Fibroblast of skin of scalp (primary cell): ENCODE measurements at places on chromosomes 4 and X.
A peak's percentile ranks its signal among the peaks of the same experiment; 100 is the strongest.

DNA sequence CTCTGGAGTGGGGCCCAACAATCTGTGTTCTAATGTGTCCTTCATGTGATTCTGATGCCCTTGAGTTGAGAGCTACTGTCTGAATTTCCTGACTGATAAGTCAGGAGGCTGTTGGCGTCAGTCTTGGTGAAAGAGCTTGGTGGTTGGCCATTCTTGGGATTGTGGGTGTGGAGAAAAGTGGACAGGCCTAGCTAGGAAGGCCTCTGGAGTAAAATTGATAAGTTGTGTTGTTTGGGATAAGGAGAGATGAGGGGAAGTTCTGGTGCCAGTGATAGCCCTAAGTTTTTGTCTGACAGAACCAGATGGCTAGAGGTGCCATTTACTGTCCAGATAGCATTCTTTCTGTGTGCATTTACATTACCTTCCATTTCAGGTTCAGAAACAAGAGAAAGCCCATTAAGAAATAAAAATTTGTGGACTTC lies 11.7 kb downstream of the NSD2 start:
- no peak for DNase-seq

DNA sequence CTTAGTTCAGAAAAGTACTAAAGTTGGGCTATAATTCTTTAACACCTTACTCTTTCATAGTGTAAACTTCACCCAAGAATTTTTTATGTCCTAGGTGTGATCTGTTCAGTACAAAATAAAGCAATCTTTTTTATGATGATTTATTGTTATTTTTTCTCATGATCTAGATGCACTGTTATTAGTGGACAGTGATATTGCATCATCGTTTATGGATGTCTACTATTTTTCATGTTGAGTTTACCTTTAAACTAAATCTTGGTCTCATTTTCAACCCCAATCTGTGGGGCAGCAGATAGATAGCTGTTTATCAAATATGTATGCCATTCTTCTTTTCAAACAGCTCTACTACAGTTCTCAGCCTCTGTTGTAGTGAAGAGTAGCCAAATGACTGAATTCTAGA lies 215.4 kb downstream of the UGT8 start:
- DNase-seq = no peak

DNA sequence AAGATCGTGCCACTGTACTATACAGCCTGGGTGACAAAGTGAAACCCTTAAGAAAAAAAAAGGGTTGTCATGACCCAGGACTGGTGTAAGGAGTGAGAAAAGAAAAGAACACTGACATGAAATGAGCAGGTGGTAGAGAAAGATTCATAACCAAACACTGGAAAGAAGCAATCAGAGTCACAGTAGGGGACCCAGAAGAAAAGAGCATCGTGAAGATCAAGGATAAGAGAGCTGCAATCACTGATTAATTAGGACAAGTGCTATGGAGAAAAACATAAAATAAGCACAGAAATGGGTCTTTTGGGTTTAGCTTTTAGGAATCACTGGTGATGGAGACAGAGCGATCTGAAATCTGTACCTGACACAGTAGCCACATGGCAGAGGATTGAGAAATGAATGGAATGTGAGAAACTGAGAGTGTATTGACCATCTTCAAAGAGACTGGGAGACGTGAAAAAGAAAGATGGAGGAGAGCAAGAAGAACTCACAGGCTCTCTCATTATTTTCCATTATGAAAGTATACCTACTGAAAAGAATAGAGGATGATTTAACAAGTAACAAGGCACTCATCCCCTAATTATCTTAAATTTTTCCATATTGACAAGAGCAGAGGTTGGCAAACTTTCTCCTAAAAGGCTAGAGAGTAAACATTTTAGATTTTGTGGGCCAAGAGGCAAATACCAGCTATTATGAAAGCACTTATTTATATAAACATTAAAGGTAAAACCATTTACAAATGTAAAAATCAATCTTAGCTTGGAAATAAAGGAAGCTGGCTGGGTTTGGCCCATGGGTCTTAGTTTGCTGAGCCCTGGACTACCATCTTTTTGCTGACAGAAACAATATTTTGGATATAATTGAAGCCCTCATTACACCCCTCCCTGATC lies 7.3 kb downstream of the TMEM154 start:
- DNase-seq = no peak

DNA sequence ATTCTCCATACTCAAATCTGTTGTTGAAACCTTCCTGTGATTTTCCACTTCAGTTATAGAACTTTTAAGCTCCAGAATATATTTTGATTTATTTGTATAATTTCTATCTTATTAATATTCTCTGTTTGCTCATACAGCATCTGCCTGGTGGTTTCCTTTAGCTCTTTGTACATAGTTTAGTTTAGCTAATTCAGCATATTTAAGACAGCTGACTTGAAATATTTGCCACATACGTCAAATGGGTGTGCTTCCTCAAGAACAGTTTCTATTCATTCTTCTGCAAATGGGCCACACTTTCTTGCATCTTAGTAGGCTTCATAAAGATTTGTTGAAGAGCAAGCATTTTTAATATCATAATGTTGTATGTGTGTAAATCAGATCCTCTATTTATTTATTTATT lies 101.8 kb downstream of the MAGEC1 start:
- DNase-seq = no peak

- DNase-seq = peak; percentile 2
Measured at GRCh38 chr4:75989846-75990528, 758 bp downstream of the SDAD1 start.

DNA sequence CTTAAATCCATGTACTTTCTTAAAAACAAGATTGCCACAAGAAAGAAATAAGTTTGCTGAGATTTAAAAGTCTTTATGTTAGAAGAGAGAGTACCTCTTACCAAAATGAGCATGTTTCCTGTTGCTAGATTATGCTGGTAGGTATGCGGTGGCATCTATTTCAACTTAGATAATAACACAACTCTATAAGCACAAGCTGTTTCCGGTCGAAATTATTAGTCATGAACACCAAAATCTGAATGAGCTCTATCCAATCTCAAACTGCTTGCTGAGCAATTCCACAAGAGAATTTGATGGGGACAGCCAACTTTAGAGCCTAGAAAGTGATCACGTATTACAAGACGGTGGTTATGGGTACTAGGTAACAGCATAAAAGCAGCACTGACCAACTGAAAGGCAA lies 49.3 kb downstream of the CBR4 start:
- no peak for DNase-seq

DNA sequence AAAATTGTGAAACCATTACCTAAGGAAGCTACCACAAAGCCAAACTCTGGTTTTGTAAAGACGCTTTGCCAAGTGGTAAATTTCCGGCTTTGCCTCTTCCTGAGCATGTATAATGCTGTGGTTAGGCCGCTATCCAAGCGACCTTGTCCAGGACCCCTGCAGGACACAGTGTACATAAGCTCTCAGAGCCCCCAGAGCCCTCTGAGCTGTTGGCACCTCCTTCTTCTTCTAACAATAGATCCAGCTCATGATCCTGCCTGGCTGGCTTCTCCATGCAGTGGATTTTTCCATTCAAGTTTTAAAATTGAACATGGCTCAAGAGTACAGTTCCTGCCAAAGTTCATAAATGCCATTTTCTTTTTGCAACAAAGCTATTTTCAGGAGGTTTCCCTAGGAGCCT lies 326.7 kb downstream of the MAPK10 start:
- DNase-seq = peak; percentile 68

- DNase-seq = peak; percentile 32
Measured at GRCh38 chrX:13888284-13888683, 71.4 kb upstream of the GPM6B start.

DNA sequence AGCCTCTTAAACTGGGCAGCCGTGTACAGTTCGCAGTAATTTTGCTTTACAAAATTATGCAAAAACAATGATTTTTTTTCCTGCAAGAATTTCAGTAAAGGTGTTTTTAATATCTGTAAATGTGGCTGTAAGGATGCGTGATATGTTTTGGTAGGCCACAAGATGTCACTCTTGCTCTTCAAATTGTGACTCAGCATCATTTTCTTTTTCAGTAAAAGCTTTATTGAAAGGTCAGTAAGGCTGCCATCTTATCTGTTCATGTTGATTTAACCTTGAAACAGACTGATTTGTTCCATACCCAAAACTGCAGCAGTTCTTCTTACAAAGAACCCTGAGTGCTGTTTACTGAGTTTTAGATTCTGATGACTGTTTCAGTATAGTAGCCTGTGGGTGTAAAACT lies 39.9 kb downstream of the TXLNG start:
- peak; percentile 40 for DNase-seq

DNA sequence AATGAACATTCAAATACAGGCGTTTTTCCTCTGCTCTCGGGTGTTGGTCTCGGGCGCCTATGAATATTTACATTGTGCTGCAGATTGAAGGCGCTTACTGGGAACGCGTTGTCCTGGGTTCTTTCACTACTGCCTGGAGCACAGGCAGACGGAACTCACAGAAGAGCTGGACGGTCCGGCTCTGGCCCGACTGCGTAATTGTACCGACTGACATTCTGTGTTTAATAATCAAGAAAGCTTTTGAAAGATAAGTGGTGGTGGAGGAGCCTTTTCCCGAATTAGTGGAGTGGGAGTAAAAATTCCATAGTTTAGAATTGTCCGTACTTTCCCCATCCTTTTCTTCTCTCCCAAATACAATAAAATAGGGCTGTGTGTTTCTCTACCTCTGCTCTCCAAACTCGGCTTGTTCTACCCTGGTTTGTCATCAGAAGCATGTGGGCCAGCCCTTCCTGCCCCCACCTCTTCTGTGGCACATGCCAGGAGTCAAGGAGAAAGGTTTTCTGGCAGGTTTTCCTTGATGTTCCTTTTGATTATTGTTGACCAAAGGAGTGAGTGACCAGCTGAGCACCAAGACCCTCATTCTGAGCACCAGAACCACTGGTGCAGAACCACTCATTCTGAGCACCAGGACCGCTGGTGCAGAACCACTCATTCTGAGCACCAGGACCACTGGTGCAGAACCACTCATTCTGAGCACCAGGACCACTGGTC lies 2.3 kb downstream of the FHDC1 start:
- no peak for DNase-seq

DNA sequence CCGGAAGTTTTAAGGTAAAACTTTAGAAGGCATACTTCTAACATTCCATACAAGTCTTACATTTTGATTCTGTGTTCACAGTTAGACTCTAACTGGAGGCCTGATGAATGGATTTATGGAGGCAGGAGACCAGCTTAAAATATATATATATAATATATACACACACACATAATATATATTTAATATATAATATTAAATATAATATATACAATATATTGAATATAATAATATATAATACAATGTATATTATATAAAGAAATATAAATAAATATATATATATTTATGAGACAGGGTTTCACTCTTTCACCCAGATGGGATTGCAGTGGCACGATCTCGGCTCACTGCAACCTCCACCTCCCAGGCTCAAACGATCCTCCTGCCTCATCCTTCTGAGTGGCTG lies 7.9 kb upstream of the CTSO start:
- DNase-seq = no peak

- no peak for DNase-seq
Measured at GRCh38 chr4:152045807-152046571, 285.2 kb upstream of the GATB start.
